ENCODE measurements at places on chromosomes 6 and 20.

DNA sequence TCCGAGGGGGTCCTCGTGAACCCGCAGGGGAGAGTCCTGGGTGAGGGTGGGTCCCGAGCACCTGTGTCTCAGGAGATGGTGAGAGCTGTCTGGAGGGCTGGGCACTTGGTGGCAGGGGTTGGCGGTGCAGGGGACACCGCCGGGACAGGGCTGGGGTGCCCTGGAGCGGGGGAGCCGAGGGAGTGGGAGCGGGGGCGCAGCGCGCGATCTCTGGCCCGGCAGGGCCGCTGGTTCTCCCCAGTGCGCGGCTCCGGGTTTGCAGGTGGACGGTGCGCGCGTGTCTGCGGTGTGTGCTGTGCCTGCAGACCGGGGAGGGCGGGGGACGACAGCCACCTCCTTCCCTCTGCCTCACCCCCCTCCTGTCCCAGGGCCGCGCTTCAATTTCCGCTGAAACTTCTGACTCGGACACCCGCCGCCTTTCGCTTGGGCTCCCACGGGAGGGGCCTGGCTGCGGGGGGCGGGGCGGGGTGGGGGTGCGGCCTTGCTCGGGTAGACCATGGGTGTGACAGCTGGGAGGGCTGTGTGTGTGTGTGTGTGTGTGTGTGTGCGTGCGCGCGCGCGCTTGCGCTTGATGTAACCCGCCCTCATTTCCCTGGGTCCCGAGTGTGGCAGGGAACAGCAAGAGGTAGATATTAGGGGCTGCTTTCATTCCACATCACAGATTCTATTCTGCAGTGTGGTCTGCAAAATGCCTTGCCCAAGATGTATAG is 1.2 kb downstream of the TRIB3 start:
- no peak for DNase-seq

- no peak for DNase-seq
These were observed 30.5 kb downstream of the CNR1 start for GRCh38 chr6:88135578-88136114.

DNA sequence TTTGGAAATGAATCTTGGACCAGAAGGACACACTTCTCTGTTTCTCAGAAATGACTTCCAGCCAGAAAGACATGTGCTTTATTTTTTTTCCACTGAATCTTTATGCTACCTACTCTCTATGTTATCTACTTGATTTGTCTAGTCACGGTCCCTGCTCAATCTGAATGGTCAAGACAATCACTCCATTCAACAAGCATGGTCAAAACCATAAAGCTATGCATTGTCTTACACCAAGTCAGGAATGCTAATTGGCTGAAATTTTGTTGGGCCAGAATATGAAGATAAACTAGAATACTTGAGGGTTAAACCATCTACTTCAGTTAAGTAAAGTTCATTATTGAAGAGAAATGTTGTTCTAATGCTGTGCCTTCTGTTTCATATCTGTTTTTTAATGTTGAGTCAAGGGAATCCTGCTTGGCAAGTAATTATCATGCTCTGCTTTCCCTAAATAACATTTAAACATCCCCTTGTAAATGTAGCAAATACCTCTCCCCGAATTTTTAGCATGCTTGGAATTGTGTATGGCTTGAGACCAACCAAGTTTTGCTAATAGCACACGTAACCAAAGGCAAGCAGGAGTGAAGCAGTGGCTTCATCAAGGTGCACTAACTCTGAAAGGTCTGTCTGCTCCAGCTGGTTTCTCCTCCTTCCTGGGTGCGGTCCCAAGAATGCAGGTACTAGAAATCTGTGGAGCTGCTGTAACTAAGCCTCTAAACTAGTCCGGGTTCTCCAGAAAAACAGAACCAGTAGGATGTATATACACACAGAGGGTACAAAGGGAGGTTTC is 190.3 kb upstream of the CDYL start:
- no peak for DNase-seq

DNA sequence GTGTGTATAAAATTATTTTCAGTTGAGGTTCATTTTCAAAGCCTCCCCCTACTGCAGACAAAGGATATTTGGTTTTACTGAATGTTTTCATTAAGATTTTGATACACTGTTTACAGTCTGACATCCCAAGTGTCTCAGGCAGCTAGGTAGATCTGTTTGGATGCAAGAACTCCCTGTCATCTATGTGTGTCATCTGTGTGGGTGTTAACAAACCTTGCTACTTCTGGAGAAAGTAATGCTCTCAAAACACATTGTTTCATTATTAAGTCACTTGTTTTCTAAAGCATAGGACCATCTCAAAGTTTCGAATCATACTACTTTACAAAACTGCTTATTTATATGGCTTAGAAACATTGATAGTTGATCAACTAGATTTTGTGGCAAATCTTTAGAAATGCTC is 114.5 kb upstream of the TMEM170B start:
- no peak for DNase-seq

GRCh38 chr20:18638768-18639167 is 50.9 kb downstream of the DTD1 start:
- no peak for DNase-seq

GRCh38 chr6:121998631-121999030 is 400.8 kb upstream of the HSF2 start:
- DNase-seq: no peak

GRCh38 chr6:89574910-89575561 is 63.5 kb downstream of the LYRM2 start:
- no peak for DNase-seq

GRCh38 chr6:131811500-131811899 is 3.7 kb downstream of the ENPP1 start:
- no peak for DNase-seq

GRCh38 chr6:55895972-55896730 is 20.8 kb upstream of the BMP5 start:
- no peak for DNase-seq

DNA sequence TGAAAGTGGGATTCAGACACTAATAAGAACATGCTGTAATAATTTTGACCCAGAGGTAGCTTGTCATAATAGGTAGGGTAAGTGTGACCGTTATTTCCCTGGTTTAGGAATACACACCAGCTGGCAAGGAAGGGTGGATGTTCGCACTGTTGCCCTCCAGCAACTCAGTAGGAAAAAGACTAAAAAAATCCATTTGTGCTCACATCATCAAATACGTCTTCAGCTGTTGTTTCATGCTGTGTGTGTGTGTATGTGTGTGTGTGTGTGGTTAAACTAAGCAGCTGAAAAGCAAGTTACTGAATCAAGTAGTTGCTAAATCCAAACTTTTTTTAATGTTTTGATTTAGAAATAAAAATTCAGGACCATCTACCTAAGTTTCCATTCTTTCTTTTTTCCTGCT is 218.7 kb downstream of the TRDN start:
- no peak for DNase-seq

DNA sequence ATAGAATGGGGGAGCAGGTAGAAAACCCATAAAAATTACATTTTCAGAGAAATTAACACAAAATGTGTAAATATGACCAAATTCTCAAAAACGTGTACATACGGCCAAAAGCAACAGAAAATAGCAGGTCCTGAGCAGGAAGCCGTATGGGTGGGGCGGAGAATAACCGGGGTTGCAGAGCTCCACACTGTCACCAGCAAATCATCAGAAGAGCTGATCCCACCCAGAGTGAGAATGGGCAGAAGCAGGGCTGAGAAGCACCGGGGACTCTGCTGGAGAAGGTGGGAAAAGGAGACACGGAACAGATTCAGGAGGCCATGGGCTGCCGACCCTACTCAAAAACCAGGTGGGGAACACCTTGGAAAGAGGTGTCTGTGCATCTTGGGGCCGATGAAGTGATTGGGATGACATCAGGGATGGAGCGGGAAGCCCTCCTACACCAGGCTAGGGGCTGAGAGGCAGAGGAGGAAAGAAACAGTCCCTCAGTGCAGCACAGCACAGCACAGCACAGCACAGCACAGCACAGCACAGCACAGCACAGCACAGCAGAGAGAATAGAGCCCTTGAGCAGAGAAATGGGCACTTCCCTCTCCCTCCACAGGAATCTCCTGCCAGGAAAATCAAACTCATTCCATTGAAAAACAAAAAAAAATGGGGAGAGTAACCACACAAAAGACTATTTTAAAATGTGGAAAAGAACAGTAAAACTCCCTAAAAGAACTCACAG is 22.3 kb downstream of the STX7 start:
- peak; percentile 11 for DNase-seq

DNA sequence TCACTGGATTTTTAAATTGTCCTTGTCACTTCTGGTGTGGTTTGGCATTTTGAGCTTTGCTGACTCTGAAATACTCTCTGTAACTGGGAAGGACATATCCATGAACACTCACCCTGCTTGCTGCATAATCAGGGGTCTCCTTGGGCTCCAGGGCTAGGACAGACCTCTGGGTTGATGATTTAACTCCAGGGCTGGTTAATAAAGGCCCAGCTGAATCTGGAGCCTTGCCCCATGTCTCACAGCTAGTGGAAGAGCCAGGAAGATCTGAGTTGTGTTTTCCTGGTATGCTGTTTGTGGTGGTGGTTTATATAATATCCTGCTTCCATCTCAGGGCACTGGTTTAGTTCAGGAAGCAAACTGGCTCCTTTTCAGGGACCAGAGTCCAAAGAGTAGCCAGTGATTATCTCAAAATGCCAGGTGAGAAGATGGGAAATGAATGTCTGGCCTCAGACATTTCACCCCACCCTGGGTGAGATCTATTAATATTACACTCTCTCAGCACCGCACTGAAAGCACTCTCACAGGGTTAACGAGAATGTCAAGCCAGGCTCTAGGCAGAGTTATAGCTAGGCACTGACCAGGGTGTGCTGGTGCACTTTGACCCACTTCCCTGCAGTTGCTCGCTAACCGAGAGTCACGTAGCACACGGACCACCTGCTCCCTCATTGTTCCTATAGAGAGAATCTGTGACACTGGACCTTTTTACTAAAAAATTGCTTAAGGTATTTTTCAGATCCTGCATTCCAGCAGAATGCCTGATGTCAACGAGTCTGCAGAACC is 90.1 kb upstream of the SLC22A16 start:
- DNase-seq: no peak

GRCh38 chr6:42423244-42423643 is 28.5 kb downstream of the TRERF1 start:
- no peak for DNase-seq

GRCh38 chr6:93453956-93454355 is 34.6 kb upstream of the EPHA7 start:
- no peak for DNase-seq

DNA sequence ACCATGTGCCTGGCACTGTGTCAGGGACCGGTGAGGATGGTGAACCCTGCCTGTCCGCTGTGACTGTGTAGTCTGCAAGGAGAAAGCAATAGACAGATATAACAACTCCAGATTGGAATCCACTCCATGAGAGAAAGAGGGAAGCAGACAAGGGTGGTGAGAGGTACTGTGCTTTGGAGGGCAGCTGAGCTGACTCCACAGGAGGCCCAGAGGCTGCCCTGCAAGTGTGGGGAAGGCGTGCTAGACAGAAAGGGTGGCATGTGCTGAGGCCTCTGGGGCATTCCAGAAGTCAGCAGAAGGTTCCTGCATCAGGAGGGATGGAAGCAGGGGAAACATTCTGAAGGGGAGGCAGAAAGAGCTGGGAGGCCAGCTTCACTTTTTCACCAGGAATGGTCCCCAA is 39.3 kb upstream of the APCDD1L start:
- DNase-seq: no peak

- no peak for DNase-seq
These were observed 34.7 kb upstream of the SYNJ2 start for GRCh38 chr6:157946865-157947532.

DNA sequence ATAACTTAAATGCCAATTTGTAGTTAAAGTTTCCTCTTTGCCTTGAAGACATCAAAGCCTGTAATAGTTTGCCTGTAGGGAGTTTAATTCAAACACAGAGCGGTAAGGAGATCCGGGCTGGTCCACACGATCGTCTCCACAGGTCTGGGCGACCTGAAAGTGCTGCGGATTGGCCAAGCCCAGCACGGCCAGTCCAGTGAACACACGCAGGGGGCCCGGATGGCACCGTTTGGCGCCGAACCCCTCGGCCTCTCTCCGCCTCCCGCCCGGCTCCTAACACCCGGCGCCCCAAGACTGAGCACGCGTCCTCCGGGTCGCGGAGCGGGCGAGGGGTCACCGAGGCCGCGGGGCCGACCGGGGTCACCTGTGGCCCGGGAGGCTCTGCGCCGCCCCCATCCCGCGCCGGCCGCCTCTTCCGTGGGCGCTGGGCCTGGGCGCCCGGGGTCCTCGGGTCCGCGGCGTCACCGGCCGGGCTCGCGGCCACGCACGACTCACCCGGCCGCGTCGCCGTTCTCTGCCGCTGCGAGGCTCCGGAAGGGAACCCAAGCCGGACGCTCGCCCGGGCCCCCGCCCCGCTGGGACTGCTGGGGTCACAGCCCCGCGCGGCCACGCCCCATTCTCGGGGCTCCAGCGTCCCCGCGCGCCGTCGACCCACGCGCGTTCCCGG is 481 bp downstream of the SERPINB6 start:
- peak; percentile 21 for DNase-seq

GRCh38 chr6:70980727-70981126 is 23.9 kb upstream of the B3GAT2 start:
- DNase-seq: no peak

- DNase-seq: peak; percentile 4
These were observed 50.0 kb upstream of the SCGN start for GRCh38 chr6:25601800-25602673.

DNA sequence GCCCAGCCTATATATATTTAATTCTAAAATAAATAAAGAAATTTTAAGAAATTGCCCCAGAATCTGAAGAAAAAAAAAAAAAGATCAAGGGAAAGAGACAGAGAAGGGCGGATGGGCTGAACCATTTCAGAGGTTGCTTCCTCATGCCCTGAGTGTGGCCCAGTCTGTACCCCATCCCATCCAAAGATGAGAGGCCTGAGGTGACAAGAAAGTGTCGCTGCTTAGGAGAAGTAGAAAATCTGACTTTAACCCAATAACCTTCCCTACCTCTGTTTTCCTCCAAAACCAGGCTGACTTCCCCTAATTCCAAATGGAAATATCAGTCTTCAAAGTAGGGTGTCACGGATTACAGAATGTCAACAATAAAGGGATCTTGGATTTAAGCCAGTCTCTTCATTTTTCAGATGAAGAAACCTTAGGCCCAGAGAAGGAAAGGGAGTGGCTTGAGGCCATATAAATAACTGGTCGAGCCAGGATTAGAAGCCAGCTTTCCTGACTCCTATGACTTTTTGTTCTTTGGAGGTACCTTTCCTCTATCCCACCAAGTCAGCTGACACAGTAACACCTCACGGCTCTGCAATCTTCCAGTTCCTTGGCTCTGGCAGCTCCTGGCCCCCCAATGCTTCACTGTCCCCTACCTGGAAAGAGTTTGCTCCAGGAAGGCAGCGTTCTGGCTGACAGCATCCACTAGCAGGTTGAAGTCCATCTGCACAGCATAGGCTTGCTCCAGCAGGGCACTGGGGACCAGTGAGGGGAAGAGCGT is 10.1 kb downstream of the GSS start:
- DNase-seq: no peak

DNA sequence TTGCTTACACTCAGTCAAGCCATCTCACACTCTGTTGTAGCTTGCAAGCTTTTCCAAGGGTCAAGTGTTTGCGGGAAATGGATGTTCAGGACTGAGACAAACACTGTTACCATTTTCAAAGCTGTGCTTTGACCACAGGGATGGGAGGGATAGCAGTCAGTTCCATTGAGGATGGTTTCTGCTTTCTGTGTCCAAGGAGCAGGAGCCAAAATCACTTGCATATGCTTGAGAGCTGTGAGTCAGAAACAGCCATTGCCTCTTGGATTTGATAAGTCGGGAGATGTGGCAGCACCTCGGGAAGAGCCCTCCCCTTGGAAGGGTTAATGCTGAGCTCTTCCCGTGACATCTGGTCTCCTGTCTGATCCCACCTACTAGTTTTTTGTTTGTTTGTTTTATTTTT is 85.2 kb downstream of the TCP11 start:
- no peak for DNase-seq
